ENCODE measurements at places on chromosomes 2 and 18. TPM values are rescaled to one million over a fixed set of nuclear protein-coding genes. Genes with fewer than 3 reads are reported as not detected.
A peak's percentile ranks its signal among the peaks of the same experiment; 100 is the strongest.

Gene ASB18
- total RNA-seq: not detected

GRCh38 chr18:61950371-61950770 is 57.6 kb upstream of the RNF152 start:
- peak; percentile 24 for DNase-seq

DNA sequence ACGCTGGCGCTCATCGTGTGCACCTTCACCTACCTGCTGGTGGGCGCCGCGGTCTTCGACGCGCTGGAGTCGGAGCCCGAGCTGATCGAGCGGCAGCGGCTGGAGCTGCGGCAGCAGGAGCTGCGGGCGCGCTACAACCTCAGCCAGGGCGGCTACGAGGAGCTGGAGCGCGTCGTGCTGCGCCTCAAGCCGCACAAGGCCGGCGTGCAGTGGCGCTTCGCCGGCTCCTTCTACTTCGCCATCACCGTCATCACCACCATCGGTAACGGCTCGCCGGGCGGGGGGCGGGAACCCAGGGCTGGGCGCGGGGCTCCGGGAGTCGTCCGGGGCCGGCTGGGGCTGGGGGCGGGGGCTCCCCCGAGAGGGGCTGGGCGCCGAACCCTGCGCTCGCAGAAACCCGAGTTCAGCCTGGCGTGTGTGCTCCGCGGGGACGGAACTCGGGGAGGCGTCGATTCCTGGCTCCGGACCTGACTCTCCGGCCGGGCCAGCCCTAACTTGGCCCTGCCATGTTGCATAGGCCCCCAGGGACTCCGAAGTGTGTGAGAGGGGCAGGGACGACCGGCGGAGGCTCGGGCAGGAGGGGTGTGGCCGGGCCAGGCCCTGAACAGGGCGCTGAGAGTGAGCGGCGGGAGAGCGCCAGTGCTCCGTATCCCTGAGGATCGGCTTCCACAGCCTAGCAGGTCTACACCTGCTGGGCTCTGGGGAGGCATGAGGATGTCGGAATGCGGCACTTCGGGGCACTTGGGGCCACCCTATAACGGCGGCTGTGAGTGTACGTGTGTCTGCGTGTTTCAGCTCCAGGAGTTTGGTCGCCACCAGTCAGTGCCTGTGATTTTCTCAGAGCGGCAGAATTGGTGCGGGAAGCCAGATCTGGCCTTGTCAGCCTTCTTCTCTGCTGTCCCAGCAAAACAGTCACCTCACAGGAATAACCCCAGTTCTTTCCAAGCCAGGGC is 651 bp downstream of the KCNK3 start:
- DNase-seq: no peak

DNA sequence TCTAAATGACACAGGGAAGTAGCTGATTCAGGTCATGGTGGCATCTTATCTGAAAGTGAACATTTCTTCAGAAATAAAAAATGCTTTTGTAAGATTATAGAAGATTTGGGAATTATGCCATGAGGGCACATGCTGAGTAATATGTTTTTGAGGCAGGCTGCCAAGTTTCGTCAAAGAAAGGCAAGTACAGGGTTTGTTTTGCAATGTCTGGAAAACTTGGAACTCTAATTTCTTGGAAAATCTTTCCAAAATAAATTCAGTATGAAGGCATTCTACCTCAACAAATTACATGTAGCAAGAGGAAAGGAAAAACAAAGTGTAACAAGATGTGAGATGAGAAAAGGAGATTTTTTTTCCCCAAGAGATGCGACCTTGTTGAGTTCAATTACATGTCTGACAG is 167.7 kb downstream of the PLCL1 start:
- peak; percentile 93 for DNase-seq

DNA sequence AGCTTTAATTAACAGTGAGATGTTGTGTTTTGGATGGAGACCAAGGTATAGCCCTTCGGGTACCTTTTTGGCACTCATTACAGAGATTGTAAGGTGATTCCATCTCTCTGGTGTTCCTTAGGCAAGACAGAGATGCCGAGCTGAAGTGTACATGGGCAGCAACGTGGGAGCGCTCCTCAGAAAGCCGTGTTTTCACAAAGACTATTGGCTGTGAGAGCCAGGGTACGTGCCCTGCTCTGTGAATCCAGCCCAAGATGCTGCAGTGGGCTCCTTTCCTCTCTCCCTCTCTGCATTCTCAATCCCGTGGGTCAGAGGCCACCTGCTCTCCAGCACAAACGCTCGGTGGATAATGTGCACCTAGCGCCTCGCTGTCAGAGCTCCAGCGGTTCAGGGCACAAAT is 203.0 kb upstream of the EPHA4 start:
- no peak for DNase-seq

GRCh38 chr2:60092781-60093180 is 460.7 kb downstream of the BCL11A start:
- DNase-seq: no peak
